ENCODE measurements at places on chromosomes 7 and 10. TPM values are rescaled to one million over a fixed set of nuclear protein-coding genes. Genes with fewer than 3 reads are reported as not detected.

DNA sequence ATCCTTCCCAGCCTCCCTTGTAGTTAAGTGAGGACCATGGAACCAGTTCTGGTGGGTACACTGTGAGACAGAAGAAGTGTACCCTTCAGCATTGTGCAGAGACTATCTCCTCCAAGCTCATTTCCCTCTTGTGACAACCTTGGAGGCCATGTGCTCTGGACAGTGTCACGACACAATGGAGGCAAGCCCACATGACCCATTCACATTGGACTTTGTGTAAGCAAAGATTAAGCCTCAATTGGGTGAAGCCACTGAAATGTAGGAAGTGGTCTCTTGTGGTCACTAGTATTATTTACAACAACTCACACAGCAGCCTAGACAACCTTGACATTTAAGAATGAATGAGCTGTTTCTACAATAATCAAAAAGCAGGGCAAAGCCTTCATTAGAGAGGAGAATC lies 124.2 kb downstream of the INHBA start:
- H3K4me1 ChIP-seq, result no peaks in the 10 kb centered on the region
- no peak overlapping the region for H3K4me3 ChIP-seq
- H3K27ac ChIP-seq, result no peak overlapping the region
- H3K27me3 ChIP-seq, result no peaks in the 10 kb centered on the region

GRCh38 chr7:20176578-20177242 lies 40.5 kb downstream of the MACC1 start:
- H3K4me3 ChIP-seq, result no peak overlapping the region
- no peaks in the 10 kb centered on the region for H3K27me3 ChIP-seq
- DNase-seq, result no peak
- H3K36me3 ChIP-seq, result no peaks in the 10 kb centered on the region

- no peak overlapping the region for H3K27ac ChIP-seq
- no peak overlapping the region for H3K4me3 ChIP-seq
Observed at GRCh38 chr7:6359734-6360133, 87.3 kb upstream of the CYTH3 start.

GRCh38 chr7:158952776-158953175 lies 96.4 kb downstream of the DYNC2I1 start:
- no peak overlapping the region for H3K27ac ChIP-seq
- no peaks in the 10 kb centered on the region for H3K27me3 ChIP-seq
- no peaks in the 10 kb centered on the region for H3K4me1 ChIP-seq
- DNase-seq, result no peak

Gene KLLN
- total RNA-seq, result 0.40 TPM
